Stimulated activated CD4-positive, alpha-beta T cell treated with anti-CD3 and anti-CD28 coated beads, Interleukin-1b, Interleukin-23, amount 100 ng/mL, for 1 hour (primary cell): ENCODE measurements at places on chromosomes 11 and 22.
A peak's percentile ranks its signal among the peaks of the same experiment; 100 is the strongest.

GRCh38 chr11:77993902-77994301 lies 566 bp downstream of the INTS4 start:
- no peak for DNase-seq

- DNase-seq, result no peak
Measured at GRCh38 chr11:66067640-66068039, 2.4 kb upstream of the PACS1 start.

- DNase-seq, result no peak
Measured at GRCh38 chr11:88404932-88405710, 67.6 kb upstream of the CTSC start.

GRCh38 chr11:32325725-32326124 lies 109.6 kb downstream of the WT1 start:
- no peak for DNase-seq

- no peak for DNase-seq
Measured at GRCh38 chr22:44408829-44409192, 89.2 kb downstream of the RTL6 start.

DNA sequence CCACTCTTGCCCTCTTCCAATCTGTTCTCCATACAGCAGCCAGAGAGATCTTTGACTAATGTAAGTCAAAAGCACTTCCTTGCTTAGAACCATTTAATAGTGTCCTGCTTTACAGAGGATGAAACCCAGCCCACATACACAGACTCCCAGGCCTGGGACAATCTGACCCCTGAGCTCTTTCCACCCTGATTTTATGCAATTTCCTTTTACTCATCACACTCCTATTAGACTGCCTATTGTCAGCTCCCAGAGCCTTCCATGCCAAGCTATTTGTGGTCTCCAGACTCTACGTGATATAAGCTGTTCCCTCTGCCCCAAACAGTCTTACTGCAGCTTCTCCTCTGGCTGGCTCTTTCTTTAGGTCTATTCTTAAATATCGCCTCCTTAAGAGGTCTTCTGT lies 28.1 kb downstream of the ME3 start:
- DNase-seq, result no peak

DNA sequence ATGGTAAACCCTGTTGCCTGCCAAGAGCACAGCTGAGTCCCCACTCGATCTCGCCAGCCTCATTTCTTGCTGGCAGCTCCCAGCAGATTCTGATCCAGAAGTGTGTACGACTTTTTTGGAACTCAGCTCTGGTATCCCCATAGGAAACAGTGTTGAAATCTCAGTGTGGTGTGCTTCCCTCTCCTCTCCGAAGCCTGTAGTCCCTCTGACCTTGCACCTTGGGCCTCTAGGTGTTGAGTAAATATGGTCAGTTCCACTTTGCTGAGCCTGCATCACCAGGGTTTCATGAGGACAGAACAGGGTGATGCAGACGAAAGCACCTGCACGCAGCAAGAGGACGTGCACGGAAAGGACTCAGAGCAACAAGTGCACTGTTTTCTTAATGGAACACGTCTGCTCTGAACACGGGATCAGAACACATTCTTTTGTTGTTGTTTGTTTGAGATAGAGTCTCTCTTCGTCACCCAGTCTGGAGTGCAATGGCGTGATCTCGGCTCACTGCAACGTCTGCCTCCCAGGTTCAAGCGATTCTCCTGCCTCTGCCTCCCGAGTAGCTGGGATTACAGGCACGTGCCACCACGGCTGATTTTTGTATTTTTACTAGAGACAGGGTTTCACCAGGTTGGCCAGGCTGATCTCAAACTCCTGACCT lies 3.8 kb upstream of the CPT1A start:
- DNase-seq, result no peak

DNA sequence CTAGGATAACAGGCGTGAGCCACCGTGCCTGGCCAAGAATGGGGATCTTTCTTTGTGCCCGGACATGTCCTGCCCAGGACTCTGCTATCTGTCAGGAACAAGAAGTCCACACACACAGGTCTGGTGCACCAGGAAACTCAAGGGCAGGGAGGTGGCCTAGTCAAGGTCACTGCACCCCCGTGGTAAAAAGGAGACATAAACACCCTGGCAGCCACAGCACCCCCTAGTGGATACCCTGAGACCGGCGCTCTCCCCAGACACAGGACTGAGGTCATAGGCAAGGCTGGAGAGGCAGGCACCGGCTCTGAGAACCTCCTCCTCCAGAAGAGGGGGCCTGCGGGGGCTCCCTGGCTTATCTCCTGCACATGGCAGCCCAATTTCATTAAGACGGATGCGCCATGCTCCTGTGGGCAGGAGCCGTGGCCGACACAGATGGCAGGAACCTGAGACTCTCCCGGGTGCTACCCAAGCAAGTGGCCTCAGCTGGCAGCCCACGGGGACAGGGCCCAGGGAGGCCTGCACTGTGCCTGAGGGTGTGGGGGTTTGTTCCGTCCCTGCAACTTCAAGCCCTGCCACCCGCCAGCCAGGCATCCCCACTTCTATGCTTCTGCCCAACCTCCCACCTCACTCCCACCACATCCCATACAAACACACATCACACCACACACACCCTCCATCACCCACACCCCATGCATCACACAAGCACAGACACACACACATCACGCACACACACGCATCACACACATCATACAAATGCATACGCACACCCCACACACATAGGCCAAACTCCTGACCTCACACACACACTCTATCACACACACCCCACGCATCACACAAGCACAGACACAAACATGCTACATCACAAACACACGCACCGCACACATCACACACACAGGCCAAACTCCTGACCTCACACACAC lies 19.6 kb downstream of the MACROD1 start:
- peak; percentile 9 for DNase-seq

DNA sequence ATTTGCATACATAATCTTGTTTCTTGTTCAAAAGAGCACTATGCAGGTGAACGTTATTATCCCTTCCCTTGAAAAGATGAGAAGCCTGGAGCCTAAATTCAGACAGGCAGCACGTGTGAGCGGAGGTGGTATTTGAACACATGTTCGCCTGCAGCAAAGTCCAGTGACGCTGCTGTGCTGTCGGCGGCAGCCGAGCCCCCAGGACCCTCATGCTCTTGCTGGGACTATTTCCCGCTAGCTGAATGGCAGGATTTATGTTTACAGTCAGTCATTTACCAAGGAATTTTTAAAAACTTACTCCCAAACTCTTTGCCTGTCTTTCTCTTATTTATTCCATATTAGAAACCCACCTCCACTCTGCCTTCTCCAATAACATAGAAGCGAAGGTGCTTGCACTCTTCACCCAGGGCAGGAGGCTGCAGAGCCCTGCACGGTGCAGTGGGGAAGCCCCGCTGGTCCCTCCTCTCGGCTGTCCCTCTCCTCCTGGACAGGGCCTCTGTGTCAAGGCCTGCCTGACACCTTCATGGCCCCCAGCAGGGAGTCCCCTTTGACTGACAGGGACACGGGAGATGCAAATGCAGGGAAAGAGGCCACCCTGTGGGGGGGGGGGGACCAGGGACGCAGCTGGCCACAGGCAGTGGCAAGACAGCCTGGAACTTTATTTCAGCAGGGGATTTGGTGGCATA lies 528.5 kb upstream of the B3GAT1 start:
- no peak for DNase-seq

- no peak for DNase-seq
Measured at GRCh38 chr11:1406571-1407485, 17.1 kb downstream of the BRSK2 start.

GRCh38 chr11:1481861-1482441 lies 4.6 kb downstream of the MOB2 start:
- DNase-seq, result no peak

GRCh38 chr22:20607157-20607907 lies 99.9 kb downstream of the MED15 start:
- no peak for DNase-seq

DNA sequence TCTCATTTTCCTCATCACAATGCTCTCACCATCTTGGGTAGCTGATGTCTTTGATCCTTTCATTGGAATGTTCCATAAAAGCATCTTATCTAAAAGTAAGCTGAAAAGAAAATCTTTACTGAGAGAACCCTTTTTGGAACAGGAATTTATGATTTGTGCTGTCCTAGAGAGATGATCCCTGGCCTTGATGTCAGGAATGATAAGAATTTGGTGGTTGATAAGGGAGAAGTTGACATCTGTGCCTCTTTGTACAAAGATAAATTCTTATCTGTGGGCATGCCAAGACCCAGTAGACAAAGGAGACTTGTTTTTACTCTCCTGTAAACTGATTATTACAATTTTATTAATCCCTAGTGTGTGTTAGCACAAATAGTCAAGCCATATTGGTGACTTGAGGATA lies 36.9 kb downstream of the NAALAD2 start:
- DNase-seq, result no peak

- DNase-seq, result no peak
Measured at GRCh38 chr11:2517386-2518064, 72.7 kb downstream of the KCNQ1 start.

- no peak for DNase-seq
Measured at GRCh38 chr11:12461516-12461915, 84.1 kb downstream of the PARVA start.

- no peak for DNase-seq
Measured at GRCh38 chr11:134987223-134987768, 575.3 kb upstream of the B3GAT1 start.

GRCh38 chr11:59097113-59097708 lies 9.8 kb upstream of the FAM111B start:
- no peak for DNase-seq

DNA sequence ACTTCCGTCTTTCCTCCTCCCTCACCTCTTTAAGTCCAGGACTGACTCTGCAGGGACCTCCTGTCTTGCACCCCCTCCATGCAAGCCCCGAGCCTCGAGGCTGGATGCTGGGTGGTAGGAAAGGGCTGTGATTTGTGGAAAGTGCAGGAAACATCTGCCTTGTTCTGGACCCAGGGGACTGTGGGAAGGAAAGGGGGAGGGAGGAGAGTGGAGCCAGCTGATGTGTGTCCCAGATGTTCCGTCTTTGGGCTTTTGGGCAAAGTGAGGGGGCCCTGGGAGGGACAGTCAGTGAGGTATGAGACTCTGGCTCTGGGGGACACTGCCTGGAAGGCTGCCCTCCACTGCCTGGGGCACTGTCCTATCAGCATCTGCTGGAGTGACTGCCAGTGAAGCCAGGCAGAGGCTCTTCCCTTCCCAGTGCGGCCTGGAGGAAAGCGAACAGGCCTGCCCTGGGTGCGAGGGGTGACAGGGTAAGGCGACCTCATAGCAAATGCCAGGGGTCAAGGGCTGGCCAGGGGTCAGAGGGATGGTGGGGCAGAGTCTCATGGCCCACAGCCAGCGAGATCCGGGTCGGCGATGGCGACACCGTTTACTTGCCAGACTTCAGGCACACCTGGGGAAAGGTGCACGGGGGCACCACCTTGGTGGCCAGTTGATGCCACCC lies 1.7 kb downstream of the MRGPRD start:
- no peak for DNase-seq

- DNase-seq, result no peak
Measured at GRCh38 chr11:10390375-10390774, 64.7 kb upstream of the AMPD3 start.

DNA sequence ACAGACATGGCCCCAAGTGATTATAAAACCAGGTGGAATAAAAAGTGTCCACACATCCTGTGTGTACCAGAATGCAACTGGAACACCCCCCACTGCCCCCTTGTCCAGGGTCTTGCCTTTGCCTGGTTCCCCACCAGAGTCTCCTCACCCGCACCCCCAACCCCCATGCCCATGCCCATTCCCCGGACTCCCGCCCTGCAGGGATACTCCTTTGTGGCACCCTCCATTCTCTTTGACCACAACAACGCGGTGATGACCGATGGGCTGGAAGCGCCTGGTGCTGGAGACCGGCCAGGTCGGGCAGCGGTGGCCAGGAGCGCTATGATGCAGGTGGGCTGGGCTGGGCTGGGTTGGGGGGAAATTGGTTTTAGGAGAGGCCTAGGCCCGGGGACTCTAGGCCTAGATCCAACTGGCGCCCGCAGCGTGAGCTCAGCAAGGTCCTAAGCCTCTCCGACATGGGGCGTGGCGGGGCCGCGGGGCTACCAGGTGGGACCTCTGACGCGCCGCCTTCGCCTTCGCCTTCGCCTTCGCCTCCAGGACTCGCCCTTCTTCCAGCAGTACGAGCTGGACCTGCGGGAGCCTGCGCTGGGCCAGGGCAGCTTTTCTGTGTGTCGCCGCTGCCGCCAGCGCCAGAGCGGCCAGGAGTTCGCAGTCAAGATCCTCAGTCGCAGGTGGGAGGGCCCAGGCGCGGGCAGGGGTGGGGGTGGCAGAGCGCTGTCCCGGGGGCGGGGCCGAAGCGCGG lies 9.1 kb downstream of the RPS6KA4 start:
- DNase-seq, result no peak

DNA sequence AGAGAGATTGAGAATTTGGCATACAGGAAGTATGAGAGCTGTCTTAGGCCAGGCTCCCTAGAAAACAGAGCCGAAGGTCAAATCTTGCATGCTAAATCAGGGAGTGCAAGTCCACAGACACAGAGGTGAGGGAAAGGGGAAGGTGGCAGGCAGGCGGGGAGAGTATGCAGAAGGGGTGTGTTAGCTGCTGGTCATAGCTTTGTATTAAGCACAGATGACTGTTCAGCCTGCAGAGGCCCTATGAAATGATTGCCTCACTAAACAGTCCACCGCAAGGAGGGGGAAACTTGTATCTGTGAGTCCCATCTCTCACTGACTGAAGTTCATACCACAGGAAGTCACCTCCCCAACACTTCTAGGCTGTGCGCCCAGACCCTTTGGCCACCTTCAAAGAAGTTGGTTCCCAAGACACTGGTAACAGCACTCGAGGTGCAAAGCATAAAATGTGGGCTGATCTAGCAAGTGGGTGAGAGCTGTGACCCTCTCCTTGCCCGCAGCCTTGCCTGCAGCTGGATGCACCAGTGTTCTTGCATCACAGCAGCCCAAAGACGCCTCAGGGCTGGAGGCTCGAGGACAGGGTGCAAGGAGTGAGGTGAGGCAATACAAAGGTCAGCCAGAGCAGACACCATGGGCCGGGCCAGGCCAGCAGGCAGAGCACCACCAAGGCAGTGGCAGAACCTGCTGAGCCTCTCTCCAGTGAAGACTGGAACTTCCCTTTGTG lies 115.3 kb upstream of the TBCEL start:
- DNase-seq, result no peak

- DNase-seq, result no peak
Measured at GRCh38 chr11:76609736-76610370, 60.7 kb downstream of the LRRC32 start.

- DNase-seq, result no peak
Measured at GRCh38 chr22:39832627-39833074, 60.9 kb downstream of the ENTHD1 start.

DNA sequence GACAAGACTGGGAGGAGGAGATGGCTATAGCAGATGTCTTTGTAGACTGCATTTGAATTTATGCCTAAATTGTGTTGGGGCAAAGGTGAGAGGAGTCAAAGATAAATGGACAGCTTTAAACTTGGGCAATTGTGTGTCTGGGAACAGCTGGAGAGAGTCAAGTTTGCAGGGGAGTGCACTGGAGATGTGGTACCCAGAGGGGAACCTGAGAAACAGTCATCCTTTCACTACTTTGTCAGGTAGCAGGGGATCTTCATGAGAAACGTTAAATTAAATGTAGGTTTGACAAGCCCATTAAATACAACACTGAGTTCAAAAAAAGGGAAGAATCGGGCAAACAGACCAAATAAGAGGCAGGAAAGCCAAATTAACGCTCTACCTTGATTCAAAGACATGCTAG lies 277.7 kb downstream of the OPCML start:
- DNase-seq, result no peak

- no peak for DNase-seq
Measured at GRCh38 chr22:42786606-42787356, 66.1 kb upstream of the A4GALT start.

- no peak for DNase-seq
Measured at GRCh38 chr11:24391167-24391566, 105.7 kb upstream of the LUZP2 start.
